Bronchial smooth muscle cell (primary cell): ENCODE measurements at places on chromosomes 6 and 20. TPM values are rescaled to one million over a fixed set of nuclear protein-coding genes. Genes with fewer than 3 reads are reported as not detected.

LGSN gene
- total RNA-seq: under 0.01 TPM in 1 of 2 replicates, not detected in the other

SIRPG gene
- not detected in 2 replicates for total RNA-seq

BPIFA1 gene
- total RNA-seq: not detected in 2 replicates

CASS4 gene
- total RNA-seq: 3.0 and 5.0 TPM in 2 replicates

SLPI gene
- total RNA-seq: 1.1 and 2.8 TPM in 2 replicates

SIRPD gene
- not detected in 2 replicates for total RNA-seq

DDX43 gene
- total RNA-seq: 0.32 TPM in 1 of 2 replicates, not detected in the other
